ENCODE measurements at places on chromosomes 7 and 10. TPM values are rescaled to one million over a fixed set of nuclear protein-coding genes. Genes with fewer than 3 reads are reported as not detected.

- H3K27me3 ChIP-seq, result peaks cover 6% of the 10 kb centered on the region
- H3K4me1 ChIP-seq, result peaks cover 8% of the 10 kb centered on the region
- no peaks in the 10 kb centered on the region for H3K36me3 ChIP-seq
- DNase-seq, result no peak
- no peak overlapping the region for H3K27ac ChIP-seq
Observed at GRCh38 chr10:25820472-25820871, 113.6 kb upstream of the MYO3A start.

- H3K4me1 ChIP-seq, result peaks cover 7% of the 10 kb centered on the region
- H3K27me3 ChIP-seq, result no peaks in the 10 kb centered on the region
- H3K4me3 ChIP-seq, result no peak overlapping the region
Observed at GRCh38 chr10:98474628-98475027, 27.9 kb upstream of the HPS1 start.

DNA sequence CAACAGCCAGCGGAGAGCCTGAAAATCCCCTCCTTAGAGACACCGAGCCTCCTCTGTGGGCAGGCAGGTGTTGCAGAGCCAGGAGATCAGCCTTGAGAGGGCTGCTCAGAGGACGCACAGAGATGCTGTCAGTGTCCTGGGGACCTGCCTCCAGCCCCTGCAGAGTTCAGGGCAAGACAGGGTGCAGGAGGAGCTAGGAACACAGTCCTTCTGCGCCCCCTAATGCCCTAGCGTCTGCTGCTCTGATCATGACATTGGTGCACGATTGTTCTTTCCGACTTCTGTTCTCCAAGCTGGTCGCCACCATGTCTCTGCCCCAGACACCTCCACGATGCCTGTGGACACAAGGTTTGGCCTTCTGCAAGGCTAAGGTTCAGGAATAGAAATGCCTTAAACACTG lies 613.7 kb upstream of the MKI67 start:
- H3K4me3 ChIP-seq, result no peak overlapping the region
- H3K27me3 ChIP-seq, result peaks cover 27% of the 10 kb centered on the region
- DNase-seq, result no peak
- no peaks in the 10 kb centered on the region for H3K36me3 ChIP-seq

DNA sequence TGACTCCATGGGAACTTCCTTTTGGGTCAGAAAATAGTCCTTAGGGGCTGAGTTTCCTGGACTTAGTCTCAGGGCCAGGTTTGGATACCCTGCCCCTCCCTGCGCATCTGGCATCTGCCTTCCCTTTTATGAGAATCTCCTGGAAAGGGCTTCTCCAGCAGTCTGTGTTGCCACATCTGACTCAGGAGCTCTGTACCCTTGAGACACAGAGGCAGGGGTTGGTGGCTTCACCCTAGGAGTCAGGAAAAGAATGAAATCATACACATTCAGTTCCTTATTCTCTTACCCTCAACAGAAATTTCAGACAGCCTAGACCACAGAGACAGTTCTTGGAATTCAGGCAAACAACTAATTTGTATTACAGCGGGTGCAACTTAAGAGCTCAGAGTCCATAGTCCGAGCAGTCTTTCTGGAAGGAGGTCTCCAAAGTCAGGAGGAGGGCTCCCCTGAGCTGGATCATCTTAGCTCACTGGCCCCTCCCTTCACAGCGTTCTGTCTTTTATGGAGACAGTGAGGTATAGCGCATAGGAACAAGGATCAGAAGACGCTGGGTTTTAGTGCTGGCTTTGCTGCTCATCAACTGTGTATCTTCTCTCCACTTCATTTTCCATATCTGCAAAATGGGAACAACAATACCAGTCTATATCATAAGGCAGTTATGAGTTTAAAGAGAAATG lies 3.0 kb upstream of the PLAU start:
- DNase-seq, result no peak
- no peak overlapping the region for H3K27ac ChIP-seq
- no peaks in the 10 kb centered on the region for H3K36me3 ChIP-seq
- no peak overlapping the region for H3K4me3 ChIP-seq
- H3K27me3 ChIP-seq, result peaks cover 45% of the 10 kb centered on the region
- peaks cover 15% of the 10 kb centered on the region for H3K4me1 ChIP-seq

GRCh38 chr7:107213193-107213788 lies 44.5 kb downstream of the HBP1 start:
- H3K27me3 ChIP-seq, result no peaks in the 10 kb centered on the region
- peaks cover 30% of the 10 kb centered on the region for H3K36me3 ChIP-seq
- H3K4me1 ChIP-seq, result peaks cover 13% of the 10 kb centered on the region
- H3K27ac ChIP-seq, result no peak overlapping the region
- no peak for DNase-seq

DNA sequence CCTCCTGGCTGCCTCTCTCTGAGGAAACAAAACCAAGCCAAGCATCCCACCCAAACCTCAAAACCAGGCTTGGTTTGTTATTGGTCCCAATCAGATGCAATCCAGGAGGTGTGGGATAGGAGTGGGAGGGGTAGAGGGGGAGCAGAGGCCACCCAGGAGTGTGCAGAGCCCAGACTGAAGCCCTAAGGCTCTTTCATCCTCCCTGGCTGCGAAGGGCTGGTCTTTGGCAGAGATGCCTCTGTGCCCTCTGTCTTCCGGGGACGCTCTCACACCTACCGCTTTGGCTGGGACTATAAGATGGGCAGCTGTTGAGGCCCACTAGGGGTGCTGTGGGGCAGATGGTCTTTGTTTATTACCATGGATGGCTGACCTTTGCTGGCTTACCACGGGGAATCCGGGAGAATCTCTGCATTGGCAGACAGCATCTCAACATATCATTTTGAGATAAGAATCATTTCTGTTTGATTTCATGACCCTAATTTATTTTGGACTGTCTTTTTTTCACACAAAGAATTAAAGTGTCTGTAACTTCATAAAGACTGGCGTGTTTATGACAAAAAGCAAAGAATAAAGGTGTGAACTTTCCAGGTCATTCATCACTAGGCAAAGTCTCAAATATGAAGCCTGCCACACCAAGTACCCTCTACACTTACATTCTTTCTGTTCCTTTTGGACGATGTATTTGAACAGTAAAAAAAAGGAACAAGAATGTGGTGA lies 6.5 kb upstream of the DENND2A start:
- peaks cover 11% of the 10 kb centered on the region for H3K27me3 ChIP-seq
- peak; percentile 16 for DNase-seq
- peak overlapping the region; percentile 12 for H3K27ac ChIP-seq
- no peak overlapping the region for H3K4me3 ChIP-seq
- H3K36me3 ChIP-seq, result no peaks in the 10 kb centered on the region

- H3K4me1 ChIP-seq, result no peaks in the 10 kb centered on the region
- H3K27ac ChIP-seq, result no peak overlapping the region
- no peak for DNase-seq
- H3K36me3 ChIP-seq, result peaks cover 10% of the 10 kb centered on the region
- H3K27me3 ChIP-seq, result peaks cover 31% of the 10 kb centered on the region
Observed at GRCh38 chr10:118871244-118871865, 116.6 kb upstream of the CACUL1 start.

DNA sequence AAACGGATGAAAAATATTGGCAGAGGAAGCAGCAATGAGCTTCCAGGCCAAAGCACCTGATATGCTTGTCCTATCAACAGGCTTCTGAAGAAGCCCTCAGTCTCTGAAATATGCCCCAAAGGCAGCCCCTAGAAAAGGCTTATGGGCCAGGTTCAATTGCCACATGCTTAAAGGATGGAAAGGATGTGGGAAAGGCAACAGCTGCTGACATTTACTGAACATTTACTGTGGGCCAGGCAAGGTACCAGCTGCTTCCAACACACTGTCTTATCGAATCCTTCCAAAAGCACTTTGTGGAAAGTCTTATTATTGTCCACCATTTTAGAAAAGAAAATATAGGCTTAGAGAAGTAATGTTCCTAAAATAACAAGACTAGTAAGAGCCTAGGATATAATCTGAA lies 56.5 kb downstream of the DOCK4 start:
- H3K4me1 ChIP-seq, result no peaks in the 10 kb centered on the region
- peaks cover 16% of the 10 kb centered on the region for H3K27me3 ChIP-seq
- no peak overlapping the region for H3K4me3 ChIP-seq
- H3K36me3 ChIP-seq, result no peaks in the 10 kb centered on the region

- DNase-seq, result no peak
- H3K27ac ChIP-seq, result no peak overlapping the region
- H3K36me3 ChIP-seq, result peaks cover 82% of the 10 kb centered on the region
- H3K4me3 ChIP-seq, result no peak overlapping the region
Observed at GRCh38 chr7:129006636-129007414, 48.1 kb downstream of the TNPO3 start.

DNA sequence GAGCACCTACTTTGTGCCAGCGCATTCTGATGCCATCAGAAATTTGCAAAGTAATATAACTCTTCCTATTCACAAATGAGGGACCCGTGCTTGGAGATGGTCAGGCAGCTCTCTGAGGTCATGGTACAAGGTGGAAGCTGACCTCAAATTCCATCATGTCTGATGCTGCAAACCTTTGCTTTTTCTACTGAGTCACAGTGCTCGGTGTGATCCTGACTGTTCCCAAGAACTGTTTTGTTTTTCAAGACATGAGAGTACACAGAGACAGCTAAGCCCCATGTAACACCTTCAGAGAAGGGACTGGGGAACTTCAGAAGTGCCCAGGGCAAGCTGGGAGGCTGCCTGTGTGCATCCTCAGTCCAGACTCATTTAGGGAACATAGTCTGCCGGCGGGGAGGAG lies 111.3 kb downstream of the FRMD4A start:
- no peak for DNase-seq
- no peaks in the 10 kb centered on the region for H3K4me1 ChIP-seq
- H3K4me3 ChIP-seq, result no peak overlapping the region

ITPRID1 gene
- not detected for total RNA-seq
